ENCODE measurements at places on chromosomes 5 and 9.

GRCh38 chr5:118553662-118554061 is 434.7 kb downstream of the DTWD2 start:
- no peak for DNase-seq

DNA sequence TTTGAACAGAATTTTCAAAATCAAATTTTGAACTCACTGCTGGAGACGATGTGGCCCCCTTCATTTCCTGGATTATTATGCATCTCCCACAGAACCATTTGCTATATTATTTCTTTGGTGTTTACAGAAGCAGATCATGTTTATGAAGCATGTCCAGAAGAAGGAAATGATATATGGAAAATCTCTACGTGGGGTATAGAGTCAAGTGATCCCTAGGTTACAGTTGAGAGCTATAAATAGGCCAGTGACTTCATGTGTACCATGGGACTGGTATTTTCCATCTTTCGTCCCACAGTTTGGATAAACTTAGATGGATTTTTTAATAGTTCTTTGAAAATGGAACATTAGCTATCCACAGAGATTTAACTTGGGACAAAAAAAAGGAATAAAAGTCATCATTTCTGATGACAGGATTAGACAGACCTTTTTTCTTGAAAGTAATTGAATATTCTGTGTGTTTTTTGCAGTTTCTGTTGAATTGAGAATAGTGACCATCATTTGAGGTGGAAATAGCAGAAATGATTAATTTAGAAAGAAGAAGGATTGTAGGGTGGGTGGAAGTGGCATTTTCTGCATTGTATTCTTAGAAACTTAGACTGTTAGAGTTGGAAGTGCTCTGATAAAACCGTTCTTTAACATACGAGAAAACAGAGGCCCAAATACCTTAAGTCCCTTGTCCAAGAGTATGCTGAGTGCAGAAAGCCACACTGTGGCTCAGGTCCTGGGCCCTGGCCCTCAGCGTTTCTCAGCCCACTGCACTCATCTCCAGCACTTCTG is 136.4 kb downstream of the PIP5K1B start:
- no peak for DNase-seq

- DNase-seq, result peak; percentile 77
These were observed 1.2 kb downstream of the ROR2 start for GRCh38 chr9:91948597-91949391.

- DNase-seq, result no peak
These were observed 7.2 kb downstream of the NDUFS6 start for GRCh38 chr5:1808439-1808838.

DNA sequence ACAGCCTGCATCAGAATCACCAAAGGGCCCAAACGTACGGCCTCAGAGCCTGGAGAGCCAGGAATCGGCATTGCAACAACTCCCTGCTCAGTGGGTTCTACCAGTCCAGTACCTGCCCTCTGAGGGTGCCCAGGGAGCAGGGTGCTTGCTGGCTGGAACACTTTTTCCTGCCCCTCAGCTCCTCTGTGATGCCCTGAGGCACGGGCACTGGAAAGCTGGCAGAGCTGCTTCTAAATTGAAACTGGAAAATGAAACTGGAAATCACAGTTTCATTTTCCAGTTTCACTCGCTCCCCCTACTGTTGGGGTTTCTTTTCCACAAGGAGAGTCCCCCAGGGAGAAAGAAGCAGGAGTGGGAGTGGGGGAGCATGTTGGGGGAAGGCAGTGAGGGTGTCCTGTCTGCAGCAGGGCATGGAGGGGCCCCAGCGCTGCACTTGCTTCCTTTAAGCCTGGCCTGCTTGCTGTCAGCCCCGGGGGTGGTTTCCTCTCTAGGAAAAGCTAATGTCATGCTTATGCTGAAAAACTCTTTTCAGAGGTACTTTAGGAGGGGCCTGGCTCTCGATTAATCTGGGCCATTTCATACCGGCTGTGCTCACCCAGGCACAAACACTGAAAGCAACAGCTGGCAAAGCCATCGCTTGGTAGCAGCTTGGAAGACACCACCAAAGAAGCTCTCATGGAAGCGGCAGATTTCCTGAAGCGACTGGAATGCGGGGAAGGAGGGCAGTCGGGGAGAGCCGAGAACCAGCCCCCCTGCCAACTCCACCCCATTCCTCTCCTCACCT is 26.2 kb downstream of the IRF1 start:
- no peak for DNase-seq

DNA sequence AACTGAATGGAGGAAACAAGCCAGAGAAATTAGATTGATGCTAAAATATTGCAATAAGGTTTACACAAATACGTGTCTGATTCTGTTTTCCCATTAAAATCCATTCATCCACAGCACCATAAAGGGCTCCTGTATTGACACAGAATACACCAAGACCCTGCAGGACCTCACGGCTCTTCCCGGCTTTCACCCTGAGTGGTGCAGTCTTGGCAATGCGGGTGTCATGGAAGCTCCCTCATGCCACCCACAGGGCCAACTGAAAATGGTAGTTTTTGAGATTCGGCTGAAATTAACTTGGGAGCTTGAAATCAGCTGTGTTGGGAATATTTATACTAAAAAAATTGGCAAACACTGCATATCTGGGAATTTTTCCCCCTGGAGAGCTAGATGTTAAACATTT is 17.3 kb upstream of the EXOC3 start:
- DNase-seq, result peak; percentile 14
